Memory B cell (primary cell): ENCODE measurements at places on chromosomes 11 and 22.
A peak's percentile ranks its signal among the peaks of the same experiment; 100 is the strongest.

DNA sequence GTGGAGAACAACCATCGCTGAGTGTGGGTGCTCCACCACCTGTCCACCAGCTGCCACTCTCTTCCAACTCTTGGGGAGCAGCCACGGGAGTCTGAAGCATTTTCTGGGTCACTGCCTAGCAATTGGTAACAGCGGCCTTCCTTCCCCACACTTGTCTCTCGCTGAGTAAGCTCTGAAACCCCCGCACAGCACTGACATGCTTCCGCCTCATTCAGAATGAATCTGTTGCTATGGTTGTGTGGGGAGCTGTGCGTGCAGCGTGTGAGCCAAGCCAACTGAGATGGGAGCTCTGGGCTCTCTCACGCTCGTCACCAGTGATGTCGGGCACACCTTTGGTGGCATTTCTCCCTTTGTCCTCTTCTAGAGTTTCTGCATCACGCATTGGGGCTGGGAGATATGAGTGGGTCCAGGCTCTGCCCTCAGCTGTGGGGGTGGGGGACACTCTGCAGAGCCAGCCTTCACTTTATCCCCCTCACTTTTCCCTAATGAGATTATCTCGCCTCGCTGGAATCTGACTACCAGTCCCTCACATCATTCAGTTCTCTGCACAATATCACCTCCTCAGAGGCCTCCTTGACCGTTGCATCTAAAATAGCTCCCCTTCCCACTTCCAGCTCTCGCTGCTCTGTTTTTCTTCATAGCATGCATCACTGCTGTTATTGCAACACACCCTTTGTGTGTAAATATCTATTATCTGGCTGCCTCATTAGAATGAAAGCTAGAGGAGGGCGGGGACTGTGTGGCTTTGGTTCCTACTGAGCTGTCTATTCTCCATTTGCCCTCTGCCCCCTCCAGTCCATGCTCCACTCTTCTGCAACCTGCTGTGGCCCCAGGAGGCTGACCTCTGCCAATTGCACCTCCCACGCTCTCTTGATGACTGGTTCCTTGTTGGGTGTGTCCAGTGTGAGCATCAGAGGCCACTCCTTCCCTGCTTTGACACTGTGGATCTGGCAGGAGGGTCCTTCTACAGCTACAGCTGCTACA, 569.9 kb upstream of the CADM1 start:
- peaks cover 13% of the 10 kb centered on the region for H3K27me3 ChIP-seq
- no peak for DNase-seq
- no peak overlapping the region for H3K27ac ChIP-seq
- no peak overlapping the region for H3K4me3 ChIP-seq
- H3K4me1 ChIP-seq: no peaks in the 10 kb centered on the region
- H3K36me3 ChIP-seq: peaks cover 2% of the 10 kb centered on the region

DNA sequence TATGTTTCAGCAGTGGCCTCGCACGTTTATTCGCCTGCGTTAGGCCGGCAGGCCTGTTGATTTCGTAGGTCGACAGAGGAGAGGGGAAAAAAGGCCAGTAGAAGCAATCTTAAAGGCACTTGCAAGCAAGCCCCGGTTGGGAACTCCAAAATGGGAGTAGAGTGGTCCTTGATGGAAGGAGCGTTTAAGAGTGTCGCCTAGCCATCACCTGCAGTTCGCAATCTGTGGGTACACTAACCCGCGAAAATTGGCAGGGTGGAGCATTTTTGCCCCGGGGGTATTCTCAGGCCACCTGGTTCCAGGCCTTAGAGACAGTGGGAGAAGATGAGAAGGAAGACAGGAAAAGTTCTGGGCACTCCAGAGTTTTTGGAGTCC, 1.1 kb downstream of the EWSR1 start:
- peaks cover 39% of the 10 kb centered on the region for H3K4me1 ChIP-seq
- peak overlapping the region; percentile 98 for H3K27ac ChIP-seq
- DNase-seq: no peak
- H3K27me3 ChIP-seq: no peaks in the 10 kb centered on the region
- peaks cover 14% of the 10 kb centered on the region for H3K36me3 ChIP-seq

DNA sequence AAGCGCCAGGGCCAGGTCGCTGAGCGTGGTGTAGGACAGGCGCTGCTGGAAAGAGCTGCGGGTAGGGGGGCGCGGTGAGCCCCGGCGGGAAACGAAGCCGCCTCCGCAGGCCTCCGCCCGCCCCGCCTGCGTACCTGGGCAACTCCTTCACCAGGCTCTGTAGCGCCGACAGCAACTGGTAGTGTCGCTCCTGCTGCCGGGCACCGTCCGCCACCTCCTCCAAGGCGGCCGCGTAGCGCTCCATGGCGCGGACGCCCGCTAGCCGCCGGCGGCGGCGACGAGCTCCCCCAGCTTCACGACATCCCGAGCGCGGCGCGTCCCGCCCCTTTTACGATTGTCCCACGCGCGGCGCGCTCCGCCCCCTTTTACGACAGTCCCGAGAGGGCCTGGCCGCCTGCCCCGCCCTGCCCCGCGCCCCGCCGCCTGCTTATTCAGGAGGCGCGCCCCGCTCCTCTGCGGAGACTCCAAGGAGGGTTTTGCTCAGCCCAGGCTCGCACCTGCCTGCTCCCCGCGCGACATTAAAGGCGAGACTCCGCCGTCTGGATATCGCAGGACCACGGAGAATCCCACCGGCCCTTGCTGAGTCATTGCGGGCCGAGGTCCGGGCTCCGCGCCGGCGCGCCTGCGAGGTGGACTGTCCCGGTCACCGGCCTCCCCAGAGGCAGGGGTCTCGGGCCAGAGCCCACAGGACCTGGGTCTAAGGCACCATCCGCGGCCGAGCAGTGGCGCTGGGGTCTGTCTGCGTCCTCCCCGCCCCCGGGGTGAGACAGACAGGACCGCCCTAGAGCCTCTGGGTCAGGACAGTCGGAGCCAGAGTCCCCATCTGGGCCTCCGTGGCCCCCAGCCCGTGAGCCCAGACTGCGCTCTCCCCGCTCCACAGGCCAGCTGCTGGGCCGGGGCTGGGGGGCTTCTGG, at the start of gene DGCR6L:
DGCR6L (minus strand) TSS at position 316 of the 914 bp plus-strand sequence; CDS start at position 244, 72 bp downstream.
- H3K27ac ChIP-seq: peak within 1 kb of the TSS; percentile 75
- H3K4me3 ChIP-seq: peak within 1 kb of the TSS; percentile 87
- no peaks in the 10 kb centered on the region for H3K36me3 ChIP-seq
- peaks cover 10% of the 10 kb centered on the region for H3K4me1 ChIP-seq

GRCh38 chr22:41092023-41092817, at the start of gene EP300:
Gene EP300 (plus strand): TSS chr22:41092592. CDS start chr22:41093005, 413 bp downstream.
- H3K4me3 ChIP-seq: peak within 1 kb of the TSS; percentile 94
- peaks cover 27% of the 10 kb centered on the region for H3K4me1 ChIP-seq
- H3K27ac ChIP-seq: peak within 1 kb of the TSS; percentile 97

- H3K27me3 ChIP-seq: no peaks in the 10 kb centered on the region
- peaks cover 26% of the 10 kb centered on the region for H3K4me1 ChIP-seq
These were observed 27.1 kb upstream of the TMA7B start for GRCh38 chr22:39932918-39933649.

GRCh38 chr11:66228521-66228920, 39.9 kb upstream of the RAB1B start:
- no peak overlapping the region for H3K4me3 ChIP-seq
- no peaks in the 10 kb centered on the region for H3K4me1 ChIP-seq
- peak overlapping the region; percentile 50 for H3K27ac ChIP-seq
- no peak for DNase-seq

DNA sequence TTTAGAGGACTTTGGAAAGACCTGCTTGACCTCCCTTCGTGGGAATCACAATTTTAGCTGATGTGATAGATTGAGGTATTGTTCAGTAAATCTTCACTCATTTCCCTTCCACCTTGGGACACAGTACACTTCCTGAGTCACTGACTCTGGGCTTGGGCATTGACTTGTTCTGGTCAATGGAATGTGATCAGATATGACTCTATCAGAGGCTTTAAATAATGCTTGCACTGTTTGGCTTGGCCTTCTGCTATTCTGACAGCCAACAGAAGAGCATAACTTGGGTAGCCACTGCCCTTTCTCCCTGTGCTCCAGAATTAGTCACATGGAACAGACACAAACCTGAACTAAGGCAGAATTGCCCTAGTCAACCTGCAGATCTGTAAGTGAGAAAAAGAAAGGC, 12.5 kb downstream of the PRR5L start:
- no peaks in the 10 kb centered on the region for H3K36me3 ChIP-seq
- H3K27me3 ChIP-seq: peaks cover 13% of the 10 kb centered on the region
- H3K4me1 ChIP-seq: no peaks in the 10 kb centered on the region

- H3K36me3 ChIP-seq: peaks cover 8% of the 10 kb centered on the region
- no peak for DNase-seq
- no peak overlapping the region for H3K27ac ChIP-seq
- H3K27me3 ChIP-seq: peaks cover 32% of the 10 kb centered on the region
- no peak overlapping the region for H3K4me3 ChIP-seq
These were observed 4.0 kb upstream of the PLAAT5 start for GRCh38 chr11:63494975-63495374.

DNA sequence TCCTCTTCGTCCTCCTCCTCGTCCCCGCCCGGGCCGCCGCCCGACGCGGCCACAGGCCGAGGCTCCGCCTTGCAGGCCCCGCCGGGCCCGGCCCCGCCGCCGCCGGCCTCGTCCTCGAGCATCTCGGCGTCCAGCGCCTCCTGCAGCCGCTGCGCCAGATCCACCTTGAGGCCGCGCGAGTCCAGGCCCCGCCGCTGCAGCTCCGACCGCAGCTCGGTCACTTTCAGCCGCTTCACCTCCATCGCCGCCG, 417 bp downstream of the HNRNPUL2 start:
- DNase-seq: no peak
- H3K4me3 ChIP-seq: peak overlapping the region; percentile 94
- H3K36me3 ChIP-seq: peaks cover 26% of the 10 kb centered on the region
- peaks cover 27% of the 10 kb centered on the region for H3K4me1 ChIP-seq
- peak overlapping the region; percentile 96 for H3K27ac ChIP-seq

DNA sequence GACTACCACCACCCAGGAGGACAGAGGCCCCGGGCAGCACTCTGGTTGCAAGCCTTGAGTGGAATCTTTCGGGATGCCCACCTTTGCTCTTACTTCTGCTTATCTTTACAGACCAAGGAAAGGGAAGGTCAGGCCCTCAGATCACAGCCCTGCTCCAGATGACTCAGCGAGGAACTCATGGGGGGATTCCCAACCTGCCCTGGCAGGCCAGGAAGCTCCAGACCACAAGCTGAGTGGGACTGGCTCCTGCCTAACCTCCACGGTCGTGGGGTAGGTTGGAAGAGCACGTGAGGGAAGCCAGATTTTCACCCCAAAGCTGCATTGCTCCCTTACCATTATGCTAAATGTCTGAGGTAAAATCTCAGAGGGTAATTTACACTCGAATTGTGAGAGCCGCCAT, 11.8 kb downstream of the TBC1D10A start:
- no peaks in the 10 kb centered on the region for H3K27me3 ChIP-seq
- DNase-seq: no peak
- H3K27ac ChIP-seq: peak overlapping the region; percentile 72
- H3K36me3 ChIP-seq: peaks cover 18% of the 10 kb centered on the region
- H3K4me3 ChIP-seq: no peak overlapping the region

GRCh38 chr22:44212936-44213335, 32.2 kb downstream of the PARVG start:
- no peak overlapping the region for H3K4me3 ChIP-seq
- no peak overlapping the region for H3K27ac ChIP-seq
- H3K27me3 ChIP-seq: no peaks in the 10 kb centered on the region

- DNase-seq: no peak
- no peak overlapping the region for H3K4me3 ChIP-seq
- H3K36me3 ChIP-seq: no peaks in the 10 kb centered on the region
- peaks cover 25% of the 10 kb centered on the region for H3K27me3 ChIP-seq
- no peaks in the 10 kb centered on the region for H3K4me1 ChIP-seq
These were observed 4.7 kb downstream of the SHANK2 start for GRCh38 chr11:71247551-71248250.

DNA sequence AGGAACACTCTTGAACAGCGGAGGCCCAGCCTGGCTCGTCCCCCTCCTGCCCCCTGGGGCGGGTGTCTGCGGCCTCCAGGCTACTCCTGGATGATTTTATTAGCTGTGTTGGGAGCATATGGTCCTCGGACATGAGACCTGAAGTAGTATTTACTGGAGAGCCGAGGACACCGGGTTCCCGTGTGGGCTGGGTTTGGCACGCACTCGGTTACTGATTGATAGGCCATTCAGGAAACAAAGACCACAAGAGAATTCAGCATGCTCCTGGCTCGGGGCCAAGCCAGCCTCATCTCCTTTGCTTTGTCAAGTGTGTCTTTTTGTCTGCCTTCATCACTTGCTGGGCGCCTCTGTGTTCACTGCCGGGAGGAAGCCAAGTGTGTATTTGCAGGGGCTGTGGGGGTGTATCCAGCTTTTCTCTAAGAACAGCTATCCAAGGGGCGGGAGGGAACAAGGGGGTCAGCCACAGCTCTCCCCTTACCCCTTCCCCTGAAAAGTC, 9.7 kb downstream of the FXYD2 start:
- no peaks in the 10 kb centered on the region for H3K36me3 ChIP-seq
- H3K27me3 ChIP-seq: peaks cover 4% of the 10 kb centered on the region
- DNase-seq: peak; percentile 78
- peak overlapping the region; percentile 74 for H3K4me3 ChIP-seq
- peaks cover 38% of the 10 kb centered on the region for H3K4me1 ChIP-seq

DNA sequence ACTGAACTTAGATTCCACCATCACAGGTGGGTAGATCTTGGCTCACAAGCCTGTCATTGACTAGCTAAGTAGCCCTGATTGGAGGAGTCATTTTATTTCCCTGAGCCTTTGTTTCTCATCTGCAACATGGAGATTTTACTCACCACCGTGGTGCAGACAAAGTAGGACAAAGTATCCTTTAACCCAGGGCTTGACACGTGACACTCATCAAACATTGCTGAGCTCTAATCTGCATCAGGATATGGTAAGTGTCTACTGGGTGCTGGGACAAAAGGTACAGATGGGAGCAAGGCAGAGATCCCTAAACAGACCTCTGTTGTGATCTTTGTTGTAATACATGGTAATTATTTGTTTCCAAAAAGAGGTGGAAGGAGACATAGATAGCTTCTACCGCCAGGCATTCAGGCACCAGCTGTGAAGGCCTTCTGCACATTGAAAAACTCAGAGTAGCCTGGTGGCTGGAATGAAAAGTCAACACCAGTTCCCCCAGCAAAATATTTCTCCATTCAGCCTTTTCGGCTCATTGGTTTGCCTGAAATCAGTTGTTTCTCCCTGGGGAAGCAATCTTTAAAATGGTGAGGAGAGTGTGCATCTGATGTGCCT, 18.3 kb upstream of the MICAL2 start:
- H3K4me1 ChIP-seq: peaks cover 11% of the 10 kb centered on the region
- H3K36me3 ChIP-seq: no peaks in the 10 kb centered on the region
- no peak overlapping the region for H3K4me3 ChIP-seq

- peak overlapping the region; percentile 14 for H3K4me3 ChIP-seq
- H3K4me1 ChIP-seq: peaks cover 62% of the 10 kb centered on the region
- H3K36me3 ChIP-seq: no peaks in the 10 kb centered on the region
These were observed 284.8 kb downstream of the ETS1 start for GRCh38 chr11:128302425-128303186.

- peaks cover 2% of the 10 kb centered on the region for H3K36me3 ChIP-seq
- no peak for DNase-seq
- peak overlapping the region; percentile 88 for H3K4me3 ChIP-seq
- peaks cover 45% of the 10 kb centered on the region for H3K4me1 ChIP-seq
These were observed 1.0 kb downstream of the CCDC85B start for GRCh38 chr11:65891219-65892136.

GRCh38 chr22:47011859-47012258, 249.4 kb downstream of the TBC1D22A start:
- DNase-seq: no peak
- H3K36me3 ChIP-seq: peaks cover 13% of the 10 kb centered on the region
- peaks cover 8% of the 10 kb centered on the region for H3K4me1 ChIP-seq
- H3K4me3 ChIP-seq: no peak overlapping the region
- no peaks in the 10 kb centered on the region for H3K27me3 ChIP-seq
- no peak overlapping the region for H3K27ac ChIP-seq

GRCh38 chr11:105548359-105548758, 61.5 kb upstream of the GRIA4 start:
- H3K36me3 ChIP-seq: no peaks in the 10 kb centered on the region
- H3K4me1 ChIP-seq: peaks cover 3% of the 10 kb centered on the region
- no peak for DNase-seq
- no peak overlapping the region for H3K4me3 ChIP-seq
- no peak overlapping the region for H3K27ac ChIP-seq
